Ureter (tissue), 1 donor: ENCODE measurements at places on chromosomes 16 and 17. TPM values are rescaled to one million over a fixed set of nuclear protein-coding genes. Genes with fewer than 3 reads are reported as not detected.
A peak's percentile ranks its signal among the peaks of the same experiment; 100 is the strongest.

- DNase-seq, result no peak
These were observed 92.2 kb upstream of the CDH11 start for GRCh38 chr16:65213866-65214595.

DNA sequence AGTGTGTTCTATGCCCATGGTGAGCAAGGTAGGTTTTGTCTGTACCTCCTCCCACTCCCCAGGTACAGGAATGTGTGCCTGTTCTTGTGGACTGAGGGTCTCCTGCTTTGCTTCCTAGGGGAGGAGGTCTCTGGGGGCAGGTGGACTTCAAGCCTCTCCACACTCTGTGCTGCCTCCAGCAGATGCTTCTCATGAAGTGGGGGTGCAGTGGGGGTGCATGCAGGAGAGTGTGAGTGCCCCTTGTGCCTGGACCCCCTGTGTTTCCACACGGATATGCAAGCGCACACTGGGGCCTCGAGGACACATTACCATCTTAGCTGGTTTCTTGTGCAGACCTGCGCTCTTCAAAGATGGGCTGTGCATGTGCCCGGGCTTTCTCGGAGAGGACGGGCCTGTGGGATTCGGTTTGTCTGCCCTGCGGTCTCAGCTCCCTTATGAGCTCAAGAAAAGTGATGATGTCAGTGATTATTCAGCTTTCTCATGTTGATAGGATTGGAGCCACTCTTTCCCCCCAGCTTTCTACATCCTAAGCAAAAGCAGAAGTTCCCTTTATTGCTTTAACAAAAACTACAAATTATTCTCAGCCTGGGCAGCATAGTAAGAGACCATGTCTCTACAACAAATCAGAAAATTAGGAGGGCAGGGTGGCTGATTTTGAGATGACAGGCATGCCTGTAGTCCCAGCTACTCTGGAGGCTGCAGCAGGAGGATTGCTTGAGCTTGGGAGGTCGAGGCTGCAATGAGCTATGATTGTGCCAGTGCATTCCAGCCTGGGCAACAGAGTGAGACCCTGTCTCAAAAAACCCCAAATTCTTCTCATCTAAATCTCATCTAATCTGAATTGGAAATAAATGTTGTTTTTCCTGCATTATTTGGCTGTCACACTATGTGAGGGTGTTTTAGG is 86.8 kb downstream of the RPTOR start:
- no peak for DNase-seq

Gene ZNF286A
- 14.2 TPM for total RNA-seq

DNA sequence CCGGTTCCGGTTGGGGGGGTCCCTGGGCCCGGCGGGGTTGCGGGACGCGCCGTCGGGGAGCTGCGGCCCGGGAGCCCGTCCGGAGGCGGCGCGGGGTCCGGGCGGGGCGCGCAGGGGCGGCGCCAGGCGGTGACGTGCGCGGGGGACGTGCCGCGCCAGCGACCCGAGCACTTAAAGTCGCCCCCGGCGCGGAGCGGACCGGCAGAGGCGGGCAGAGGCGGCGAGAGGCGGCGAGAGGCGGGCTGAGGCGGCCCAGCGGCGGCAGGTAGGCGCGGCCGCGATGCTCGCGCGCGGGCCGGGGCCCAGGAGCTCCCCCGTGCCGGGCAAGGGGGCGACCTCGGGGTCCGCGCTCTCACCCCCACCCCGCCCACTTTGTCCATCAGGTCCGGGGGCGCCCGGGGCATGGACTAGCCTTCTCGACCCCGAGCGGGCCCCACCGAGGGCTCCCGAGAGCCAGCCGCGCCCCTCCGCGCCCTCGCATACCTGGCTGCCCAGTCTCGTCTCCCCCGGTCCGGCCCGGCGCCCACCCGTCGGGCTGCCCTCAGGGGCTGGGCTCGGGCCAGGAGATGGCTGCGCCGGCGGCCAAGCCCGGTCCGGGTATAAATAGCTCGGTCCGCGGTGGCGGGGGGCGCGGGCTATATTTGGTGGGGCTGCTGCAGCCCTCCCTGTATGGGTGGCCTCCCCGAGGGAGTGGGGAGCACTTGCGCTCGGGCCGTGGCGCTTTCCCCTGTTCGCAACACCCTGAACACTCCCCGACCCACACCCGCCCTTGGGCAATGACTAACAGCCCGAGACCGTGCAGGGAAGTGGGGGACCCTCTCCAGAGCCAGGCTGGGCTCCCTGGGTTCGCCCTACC is at the start of gene SLC16A3:
TSS of gene SLC16A3 (plus strand) at position 201 of the 856 bp plus-strand sequence. CDS start 6,967 bp downstream, outside the sequence.
- peak; percentile 80 for DNase-seq

Gene MEIOC
- not detected for total RNA-seq

GRCh38 chr17:48173191-48173984 is 65.8 kb downstream of the SNX11 start:
- no peak for DNase-seq

DNA sequence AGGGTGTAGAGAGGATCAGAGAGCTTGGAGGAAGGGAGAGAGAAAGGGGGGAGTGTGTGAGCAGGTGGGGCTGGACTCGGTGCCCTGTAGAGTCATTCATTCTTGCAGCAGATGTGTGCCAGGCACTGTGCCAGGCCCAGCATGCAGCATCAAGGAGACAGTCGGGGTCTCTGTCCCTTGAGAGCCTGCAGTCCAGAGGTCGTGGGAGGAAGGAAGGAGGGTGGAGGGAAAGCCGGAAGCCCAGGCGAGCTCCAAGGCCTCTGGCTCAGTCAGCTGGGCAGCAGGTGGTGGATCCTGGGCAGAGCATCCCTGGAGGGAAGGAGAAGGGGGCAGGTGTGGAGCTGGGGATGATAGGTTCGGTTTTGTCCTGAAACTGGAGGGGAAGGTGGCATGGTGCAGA is 27.5 kb downstream of the EPN2 start:
- no peak for DNase-seq

Gene STH
- total RNA-seq, result not detected

Gene VAT1L
- total RNA-seq, result 0.65 TPM

DNA sequence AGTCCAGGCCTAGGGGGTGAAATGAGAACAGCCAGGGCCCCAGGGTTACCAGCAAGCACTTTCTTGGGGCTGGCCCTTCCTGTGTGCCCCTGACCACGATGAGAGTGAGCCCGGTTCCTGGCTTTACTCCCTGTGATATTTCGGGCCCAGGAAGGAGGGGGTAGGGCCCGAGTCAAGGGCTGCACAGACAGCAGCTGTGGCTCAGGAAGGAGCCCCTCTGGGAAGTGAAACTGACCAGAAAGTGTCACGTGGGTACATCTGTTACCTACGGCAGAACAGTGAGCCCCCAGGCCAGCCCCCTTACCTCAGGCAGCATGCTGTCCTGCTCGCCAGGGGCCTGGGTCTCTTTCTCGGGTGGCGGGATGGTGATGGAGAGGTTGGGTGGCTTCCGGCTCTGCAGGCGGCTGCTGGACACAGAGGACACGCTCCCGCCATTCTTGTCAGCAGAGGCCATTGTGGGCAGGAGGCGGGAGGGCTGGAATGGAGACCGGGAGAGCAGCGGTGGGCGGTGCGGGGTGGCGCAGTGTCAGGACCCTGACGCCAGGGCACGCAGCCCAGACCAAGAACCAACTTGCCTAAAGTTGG is 13.8 kb downstream of the AANAT start:
- no peak for DNase-seq
